GM19239 (cell line): ENCODE measurements at places on chromosomes 13 and 19.

GRCh38 chr19:16136185-16136999 is 7.1 kb upstream of the HSH2D start:
- no peak for DNase-seq

DNA sequence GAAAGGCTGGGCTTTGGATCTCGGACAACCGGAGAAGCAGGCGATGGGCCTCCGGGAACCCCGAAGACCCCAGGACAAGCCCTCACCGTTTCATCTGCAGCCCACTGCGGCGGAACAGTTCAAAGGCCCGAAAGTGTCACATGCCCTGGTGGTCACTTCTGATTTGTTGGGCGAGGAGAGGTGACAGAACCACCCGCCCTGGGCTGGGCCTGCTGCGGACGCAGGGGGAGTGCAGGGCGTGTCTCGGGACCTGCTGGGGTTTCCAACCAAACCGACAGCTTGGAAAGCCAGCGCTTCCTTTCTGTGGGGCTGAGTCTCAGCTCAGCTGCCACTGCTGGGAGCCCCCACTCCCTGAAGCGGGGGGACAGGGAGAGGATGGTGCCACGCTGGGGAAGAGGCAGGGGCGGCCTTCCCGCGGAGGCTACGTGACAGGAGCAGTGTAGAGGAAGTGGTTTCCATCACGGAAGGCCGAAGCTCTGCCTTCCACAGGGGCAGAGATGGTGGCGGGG is 22.8 kb upstream of the ZBTB7A start:
- peak; percentile 73 for DNase-seq

- no peak for DNase-seq
Observed at GRCh38 chr13:50339271-50339670, 324.0 kb downstream of the KCNRG start.

DNA sequence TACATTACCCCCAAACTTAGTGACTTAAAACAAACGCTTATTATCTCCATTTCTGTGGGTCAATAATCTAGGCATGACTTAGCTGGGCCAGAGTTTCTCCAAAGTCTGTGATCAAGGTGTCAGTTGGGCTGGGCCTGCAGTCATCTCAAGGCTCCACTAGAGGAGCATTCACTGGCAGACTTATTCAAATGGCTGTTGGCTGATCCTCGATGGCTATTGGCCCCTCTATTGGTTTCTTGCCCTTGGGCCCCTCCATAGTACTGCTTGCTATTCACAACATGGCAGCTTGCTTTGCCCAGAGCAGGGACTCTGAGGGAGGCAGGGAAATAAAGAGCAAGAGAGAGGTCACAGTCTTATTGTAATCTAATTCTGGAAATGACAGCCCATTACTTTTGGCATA is 57.6 kb downstream of the RCBTB2 start:
- DNase-seq, result no peak

- no peak for DNase-seq
Observed at GRCh38 chr13:78131811-78132210, 213.2 kb upstream of the EDNRB start.

GRCh38 chr19:7177926-7178325 is 108.4 kb downstream of the ZNF557 start:
- no peak for DNase-seq

DNA sequence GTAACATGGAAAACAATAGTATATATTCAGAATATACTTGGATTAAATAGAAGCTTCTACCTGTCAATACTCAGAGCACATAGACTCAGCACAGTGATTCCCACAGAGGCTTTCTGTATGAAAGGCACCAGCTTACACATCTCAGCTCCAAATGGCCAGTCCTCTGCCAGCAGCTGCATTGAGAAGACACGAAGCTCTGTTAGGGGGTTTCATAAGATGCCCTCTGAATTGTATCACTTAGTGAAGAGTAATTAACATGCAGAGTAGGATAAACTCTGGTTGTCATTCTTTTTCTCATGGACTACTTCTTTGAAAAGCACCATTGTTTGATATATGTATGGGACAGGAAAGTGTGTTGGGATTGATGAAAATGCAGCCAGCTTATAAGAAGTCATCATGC is 15.2 kb downstream of the EDNRB start:
- DNase-seq, result no peak

- DNase-seq, result no peak
Observed at GRCh38 chr13:103133556-103133955, 67.3 kb upstream of the SLC10A2 start.

DNA sequence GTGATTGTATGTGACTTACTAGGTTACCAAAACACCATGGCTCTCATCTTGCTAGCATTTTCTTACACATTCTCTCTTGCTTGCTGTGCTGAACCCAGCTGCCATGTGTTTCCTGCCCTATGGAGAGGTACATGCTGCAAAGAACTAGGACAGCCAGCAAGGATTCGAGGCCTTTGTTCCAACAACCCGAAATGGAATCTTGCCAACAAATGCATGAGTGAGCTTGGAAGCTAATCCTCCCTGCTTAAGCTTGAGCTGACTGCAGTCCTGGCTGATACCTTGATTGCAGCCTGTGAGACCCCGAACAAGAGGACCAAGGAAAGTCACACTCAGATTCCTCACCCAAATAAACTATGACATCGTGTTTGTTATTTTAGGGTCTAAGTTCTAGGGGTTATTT is 651.2 kb downstream of the SLITRK6 start:
- no peak for DNase-seq

DNA sequence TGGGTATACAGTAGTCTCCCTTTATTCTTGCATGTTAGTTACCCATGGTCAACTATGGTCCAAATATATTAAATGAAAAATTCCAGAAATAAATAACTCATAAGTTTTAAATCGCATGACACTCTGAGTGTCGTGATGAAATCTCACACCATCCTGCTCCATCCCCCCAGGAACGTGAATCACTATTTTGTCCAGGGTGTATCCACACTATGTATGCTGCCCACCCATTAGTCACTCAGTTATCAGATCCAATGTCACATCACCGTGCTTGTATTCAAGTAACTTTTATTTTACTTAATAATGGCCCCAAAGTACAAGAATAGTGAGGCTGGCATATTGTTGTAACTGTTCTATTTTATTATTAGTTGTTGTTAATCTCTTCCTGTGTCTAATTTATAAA is 115.8 kb upstream of the SERP2 start:
- DNase-seq, result no peak

DNA sequence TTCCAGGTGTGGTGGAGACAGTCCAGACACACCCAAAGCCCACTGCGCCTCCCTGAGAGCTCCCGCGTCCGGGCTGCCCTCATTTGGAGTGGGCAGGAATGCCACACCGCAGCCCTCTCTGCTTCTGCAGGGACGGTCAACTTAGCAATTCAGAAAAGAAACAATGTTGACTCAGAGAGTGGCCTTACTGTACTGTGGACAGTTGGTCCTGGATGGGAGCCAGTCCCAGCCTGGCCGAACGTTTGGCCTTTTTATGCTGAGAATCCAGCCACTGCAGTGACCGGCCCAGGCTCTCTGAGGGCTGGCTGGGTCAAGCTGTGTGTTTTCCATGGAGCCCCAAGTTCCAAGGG is 7.2 kb downstream of the GAS6 start:
- DNase-seq, result no peak

DNA sequence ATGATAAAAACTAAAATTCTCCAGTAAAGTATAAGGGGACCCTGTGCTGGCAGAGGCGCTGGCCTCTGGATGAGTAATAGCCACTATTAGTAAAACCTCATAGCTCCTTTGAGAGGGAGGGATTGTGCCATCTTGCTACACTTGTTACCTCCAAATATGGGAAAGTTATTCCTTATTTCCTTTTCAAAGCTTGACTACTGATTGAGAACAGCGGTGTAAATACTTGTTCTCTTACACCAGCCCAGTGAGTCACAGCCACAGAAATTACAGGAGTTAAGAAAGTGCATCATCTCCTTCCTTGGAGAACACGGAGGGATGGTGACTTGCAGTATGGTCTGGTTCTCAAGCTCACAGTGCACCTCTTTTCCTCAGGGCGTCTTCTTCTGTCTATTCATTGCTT is 379.0 kb downstream of the EFNB2 start:
- DNase-seq, result no peak
